ENCODE measurements at places on chromosomes 2 and 18. TPM values are rescaled to one million over a fixed set of nuclear protein-coding genes. Genes with fewer than 3 reads are reported as not detected.
A peak's percentile ranks its signal among the peaks of the same experiment; 100 is the strongest.

DNA sequence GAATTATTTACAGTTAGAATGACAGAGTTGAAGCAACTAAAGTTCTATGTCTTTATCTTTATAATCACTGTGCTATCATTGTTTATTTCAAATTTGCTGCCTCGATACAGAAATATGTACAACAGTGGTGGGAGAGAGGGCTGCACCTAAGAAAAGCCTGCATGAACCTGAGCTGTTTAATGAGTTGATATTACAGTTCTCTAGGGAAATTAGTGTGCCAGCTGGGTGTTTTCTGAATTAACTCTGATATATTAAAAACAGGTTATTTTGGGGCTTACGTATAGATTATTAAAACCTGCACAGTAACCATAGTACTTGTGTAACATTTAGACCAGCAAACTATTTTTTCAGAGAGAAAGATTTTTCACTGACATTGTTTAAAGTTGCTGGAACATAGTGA lies 750.5 kb upstream of the DDX18 start:
- no peaks in the 10 kb centered on the region for H3K4me1 ChIP-seq
- no peaks in the 10 kb centered on the region for H3K27me3 ChIP-seq
- H3K27ac ChIP-seq: no peak overlapping the region
- H3K36me3 ChIP-seq: no peaks in the 10 kb centered on the region
- no peak overlapping the region for H3K4me3 ChIP-seq
- no peak for DNase-seq

- no peak overlapping the region for H3K4me3 ChIP-seq
- H3K36me3 ChIP-seq: peaks cover 5% of the 10 kb centered on the region
- peak overlapping the region; percentile 12 for H3K27ac ChIP-seq
- H3K27me3 ChIP-seq: no peaks in the 10 kb centered on the region
- DNase-seq: no peak
- H3K4me1 ChIP-seq: peaks cover 46% of the 10 kb centered on the region
These were observed 5.3 kb downstream of the MAP4K3 start for GRCh38 chr2:39431592-39432316.

DNA sequence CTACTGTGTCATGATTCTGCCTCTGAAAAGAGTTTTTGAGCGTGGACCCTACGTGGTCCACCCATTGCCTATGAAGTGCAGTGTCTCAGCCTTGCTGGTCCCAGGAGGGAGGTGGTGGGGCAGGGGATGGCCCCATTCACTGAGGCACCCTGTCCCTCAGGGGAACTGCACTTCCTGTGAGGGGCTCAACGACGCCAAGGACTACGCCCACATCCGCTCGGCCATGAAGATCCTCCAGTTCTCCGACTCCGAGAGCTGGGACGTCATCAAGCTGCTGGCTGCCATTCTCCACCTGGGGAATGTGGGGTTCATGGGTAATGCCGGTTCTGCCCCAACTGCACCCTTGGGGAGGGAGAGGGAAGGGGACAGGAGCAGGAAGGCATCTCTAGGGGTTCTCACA lies 42.5 kb downstream of the MYO7B start:
- H3K4me3 ChIP-seq: no peak overlapping the region
- H3K27ac ChIP-seq: no peak overlapping the region
- DNase-seq: no peak

DNA sequence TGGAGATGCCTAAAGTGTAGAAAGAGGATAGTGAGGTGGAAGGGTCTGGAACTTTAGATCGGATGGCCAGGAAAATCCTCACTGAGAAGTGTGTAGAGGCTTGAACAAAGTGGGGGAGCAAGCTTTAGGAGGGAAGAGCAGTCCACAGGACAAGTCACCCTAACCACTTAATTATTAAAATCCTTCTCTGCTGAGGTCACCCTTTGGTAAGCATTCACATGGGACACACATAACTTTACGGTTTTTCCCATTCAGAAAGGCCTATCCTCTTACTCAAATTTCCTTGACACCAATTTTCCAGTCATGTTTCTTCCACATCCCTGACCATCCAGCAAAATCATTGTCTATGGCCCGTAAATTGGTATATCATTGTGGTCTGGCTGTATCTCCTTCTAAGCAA lies 31.0 kb upstream of the ZEB2 start:
- no peaks in the 10 kb centered on the region for H3K4me1 ChIP-seq
- no peak for DNase-seq
- H3K27ac ChIP-seq: no peak overlapping the region
- no peak overlapping the region for H3K4me3 ChIP-seq

DNA sequence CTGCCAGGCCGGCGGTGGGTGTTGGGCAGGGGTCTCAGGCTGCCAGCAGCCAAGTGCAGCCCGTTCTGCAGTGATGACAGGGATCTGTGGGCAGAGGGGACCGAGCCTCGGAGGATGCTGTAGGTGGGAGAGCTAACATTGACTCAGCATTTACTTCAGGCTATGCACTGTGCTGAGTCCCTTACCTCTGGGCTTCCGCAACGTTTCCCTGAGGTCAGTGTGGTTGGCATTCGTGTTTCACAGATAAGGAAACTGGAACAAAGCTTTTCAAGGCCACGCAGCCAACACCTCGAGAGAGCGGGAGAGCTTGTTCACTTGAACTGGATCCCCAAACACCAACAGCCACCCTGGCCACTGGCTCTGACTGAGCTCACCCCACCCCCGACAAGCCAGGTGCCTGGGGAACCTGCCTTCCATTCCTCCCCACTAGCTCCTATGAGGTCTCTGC lies 839 bp upstream of the GPR148 start:
- peak overlapping the region; percentile 74 for H3K4me3 ChIP-seq
- H3K36me3 ChIP-seq: no peaks in the 10 kb centered on the region
- DNase-seq: no peak
- peak overlapping the region; percentile 65 for H3K27ac ChIP-seq

Gene CXCR1
- total RNA-seq: not detected

DNA sequence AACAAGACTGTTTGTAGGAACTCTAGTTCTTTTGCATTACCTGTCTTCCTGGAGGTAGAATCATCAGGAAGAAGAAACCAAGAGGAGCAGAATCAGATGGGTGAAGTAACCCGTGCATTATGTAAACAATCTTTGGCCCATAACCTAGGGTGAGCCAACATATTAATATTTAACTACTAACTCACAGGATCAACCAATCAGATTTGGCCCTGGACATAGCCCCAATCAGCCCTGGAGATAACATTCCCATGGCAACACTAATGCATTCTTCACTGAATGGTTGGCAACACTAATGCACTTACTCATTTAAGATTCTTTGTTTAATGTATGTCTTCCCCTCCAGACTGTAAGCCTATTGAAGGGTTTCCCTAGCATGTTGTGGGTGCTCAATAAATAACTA lies 72.0 kb upstream of the CTAGE1 start:
- no peaks in the 10 kb centered on the region for H3K36me3 ChIP-seq
- H3K4me3 ChIP-seq: no peak overlapping the region
- no peaks in the 10 kb centered on the region for H3K4me1 ChIP-seq
- H3K27me3 ChIP-seq: no peaks in the 10 kb centered on the region
- H3K27ac ChIP-seq: no peak overlapping the region

DNA sequence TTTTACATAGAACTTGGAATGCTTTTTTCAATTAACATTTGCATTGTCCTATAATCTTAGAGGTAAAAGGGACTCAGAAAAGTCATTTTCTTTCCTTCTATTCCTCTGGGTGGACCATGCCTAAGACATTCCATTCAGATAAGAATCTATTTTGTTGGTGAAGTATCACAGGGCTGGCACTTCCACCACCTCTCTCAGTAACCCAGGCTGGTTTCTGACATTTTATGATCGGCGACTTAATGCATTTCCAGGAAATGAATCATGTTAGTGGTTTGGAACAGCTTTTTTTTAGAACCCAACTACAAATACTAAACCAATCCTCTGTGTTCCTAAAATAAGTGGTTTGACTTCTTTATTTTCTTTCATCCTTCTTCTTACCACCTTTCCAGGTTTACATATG lies 27.0 kb downstream of the GAD1 start:
- no peak overlapping the region for H3K27ac ChIP-seq
- H3K4me1 ChIP-seq: no peaks in the 10 kb centered on the region
- no peak overlapping the region for H3K4me3 ChIP-seq
- H3K27me3 ChIP-seq: no peaks in the 10 kb centered on the region
- peak; percentile 15 for DNase-seq

- peak overlapping the region; percentile 64 for H3K27ac ChIP-seq
- H3K4me1 ChIP-seq: peaks cover 22% of the 10 kb centered on the region
These were observed 77.5 kb upstream of the ITPRID2 start for GRCh38 chr2:181814057-181814491.

Gene LYG2
- total RNA-seq: not detected

Gene SPR
- total RNA-seq: 75.4 TPM

DNA sequence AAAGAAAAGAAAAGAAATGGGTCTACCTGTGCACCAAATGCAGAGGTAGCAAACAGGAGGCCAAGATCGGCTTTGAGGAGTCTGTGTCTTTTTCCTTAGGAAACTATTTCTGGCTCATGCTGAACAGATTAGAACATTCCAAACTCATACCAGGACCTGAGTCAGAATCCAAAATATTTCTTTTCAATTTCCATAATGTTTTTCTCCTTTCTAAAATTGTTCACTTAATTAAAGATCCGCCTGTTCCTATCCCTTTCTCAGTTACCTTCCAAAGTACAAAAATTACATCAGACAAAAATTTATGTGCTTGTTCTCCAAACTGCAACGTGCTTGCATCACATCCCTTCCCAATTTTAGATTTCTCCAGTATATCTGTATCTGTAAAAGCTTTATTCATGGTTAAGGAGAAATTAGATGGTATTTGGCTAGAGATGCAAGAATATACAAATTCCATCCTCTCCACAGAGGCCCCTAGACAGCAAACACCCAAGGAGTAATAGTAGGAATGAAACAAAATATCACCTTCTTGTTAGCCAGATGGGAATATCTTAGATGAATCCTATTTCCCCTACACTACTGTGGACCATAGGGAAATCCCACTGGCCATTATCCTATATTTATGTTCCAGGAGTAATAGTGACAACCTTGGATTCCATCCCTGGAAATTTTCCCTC lies 130.6 kb downstream of the LNPK start:
- no peak for DNase-seq
- H3K27ac ChIP-seq: no peak overlapping the region
- no peaks in the 10 kb centered on the region for H3K27me3 ChIP-seq
- H3K4me1 ChIP-seq: no peaks in the 10 kb centered on the region

Gene CD8A
- 0.41 TPM for total RNA-seq

DNA sequence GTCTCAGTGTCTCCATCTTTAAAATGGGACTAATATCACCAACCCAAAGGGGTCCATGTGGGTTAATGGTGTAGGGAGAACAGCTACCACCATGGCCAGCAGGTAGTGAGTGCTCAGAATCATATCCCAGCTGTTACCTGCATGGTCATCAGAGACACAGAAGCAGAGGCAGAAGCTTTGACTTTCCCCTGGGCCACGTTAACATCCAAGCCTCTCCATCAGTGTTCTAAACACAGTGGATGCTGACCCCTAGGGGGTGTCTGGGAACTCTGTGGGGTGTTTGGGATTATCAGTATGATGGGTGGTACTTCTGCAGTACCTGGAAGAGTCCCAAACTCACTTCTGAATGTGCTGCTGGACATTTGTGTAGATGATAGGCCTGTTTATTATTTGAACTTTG lies 93.6 kb downstream of the GYPC start:
- no peaks in the 10 kb centered on the region for H3K36me3 ChIP-seq
- H3K27me3 ChIP-seq: no peaks in the 10 kb centered on the region
- no peak for DNase-seq
- H3K4me3 ChIP-seq: no peak overlapping the region
- H3K4me1 ChIP-seq: no peaks in the 10 kb centered on the region
- no peak overlapping the region for H3K27ac ChIP-seq

Gene HOXD9
- total RNA-seq: 0.15 TPM

GRCh38 chr18:77131100-77131651 lies 1.4 kb downstream of the MBP start:
- no peaks in the 10 kb centered on the region for H3K27me3 ChIP-seq
- no peak for DNase-seq
- peaks cover 58% of the 10 kb centered on the region for H3K4me1 ChIP-seq
- peak overlapping the region; percentile 97 for H3K27ac ChIP-seq
- H3K4me3 ChIP-seq: peak overlapping the region; percentile 86
- H3K36me3 ChIP-seq: no peaks in the 10 kb centered on the region

DNA sequence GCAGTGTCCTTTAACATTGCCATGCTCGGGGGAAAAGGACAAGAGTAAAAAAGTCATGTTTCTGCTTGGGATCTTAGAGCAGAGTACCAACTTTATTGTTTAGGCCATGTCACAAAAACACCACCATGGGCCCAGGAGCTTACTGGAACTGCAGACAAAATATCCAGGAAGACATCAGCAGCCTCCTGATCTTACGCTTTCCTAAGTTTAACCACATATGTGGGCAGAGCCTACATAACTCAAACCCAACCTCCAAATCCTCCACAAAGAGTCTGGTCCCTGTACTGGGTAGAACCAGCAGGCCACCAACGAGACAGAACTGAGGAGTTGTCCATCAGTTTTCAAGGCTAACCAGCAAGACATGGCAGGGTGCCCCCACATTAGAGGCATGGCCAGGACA lies 10.3 kb downstream of the GALNT14 start:
- H3K27ac ChIP-seq: no peak overlapping the region
- H3K4me3 ChIP-seq: no peak overlapping the region
- H3K36me3 ChIP-seq: no peaks in the 10 kb centered on the region
- peaks cover 10% of the 10 kb centered on the region for H3K27me3 ChIP-seq
- H3K4me1 ChIP-seq: no peaks in the 10 kb centered on the region
- no peak for DNase-seq

- H3K27ac ChIP-seq: no peak overlapping the region
- no peaks in the 10 kb centered on the region for H3K27me3 ChIP-seq
- no peaks in the 10 kb centered on the region for H3K4me1 ChIP-seq
- no peak overlapping the region for H3K4me3 ChIP-seq
- no peaks in the 10 kb centered on the region for H3K36me3 ChIP-seq
These were observed 209.2 kb upstream of the SYT4 start for GRCh38 chr18:43486462-43486861.

DNA sequence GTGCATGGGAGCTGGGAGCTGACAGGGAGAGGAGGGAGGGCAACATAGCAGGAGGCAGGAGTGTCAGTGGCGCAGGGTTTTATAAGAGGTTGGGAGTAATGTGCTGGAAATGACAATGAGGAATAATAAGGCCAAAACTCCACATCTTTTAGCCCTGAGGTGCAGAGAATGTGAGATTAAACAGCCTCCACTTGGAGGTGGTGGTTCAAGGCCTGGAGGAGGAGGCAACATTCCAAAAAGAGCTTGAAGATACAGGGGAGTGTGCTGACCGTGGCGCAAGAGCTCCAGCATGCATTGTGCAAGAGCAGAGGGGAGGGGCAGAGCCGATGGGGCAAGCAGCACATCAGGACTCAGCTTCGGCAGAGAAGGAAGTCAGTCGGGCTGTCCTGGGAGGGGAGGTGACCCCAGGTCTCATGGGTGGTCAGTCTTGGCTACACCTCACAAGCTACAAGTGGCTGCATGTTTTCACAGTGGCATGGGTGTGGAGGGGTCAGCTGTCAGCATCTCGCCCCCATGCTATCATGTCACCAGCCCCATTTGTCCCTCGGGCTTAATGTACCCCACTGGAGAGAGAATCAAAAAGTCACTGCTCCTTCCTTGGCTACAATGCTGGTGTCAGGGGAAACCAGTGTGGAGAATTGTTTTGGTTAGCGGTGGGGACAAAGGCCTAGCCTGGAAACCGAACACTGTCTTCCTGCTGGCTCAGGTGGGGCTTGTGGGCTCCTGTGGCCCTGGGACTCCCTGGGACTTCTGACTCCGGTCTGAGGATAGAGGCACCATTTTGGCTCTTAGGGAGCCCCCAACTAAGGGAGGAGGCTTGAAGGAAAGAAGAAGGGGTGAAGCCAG lies 208.0 kb downstream of the ZFP36L2 start:
- H3K27ac ChIP-seq: no peak overlapping the region
- H3K36me3 ChIP-seq: no peaks in the 10 kb centered on the region
- no peak for DNase-seq
- no peaks in the 10 kb centered on the region for H3K27me3 ChIP-seq
- H3K4me1 ChIP-seq: no peaks in the 10 kb centered on the region

- H3K27me3 ChIP-seq: no peaks in the 10 kb centered on the region
- no peak overlapping the region for H3K4me3 ChIP-seq
- no peak overlapping the region for H3K27ac ChIP-seq
- H3K36me3 ChIP-seq: no peaks in the 10 kb centered on the region
These were observed 76.8 kb downstream of the SLC39A10 start for GRCh38 chr2:195733831-195734230.
